CD4-positive, alpha-beta T cell treated with Interleukin-2 at 100 ng/mL for 4 hours (primary cell): ENCODE measurements at places on chromosomes 16 and 17.

DNA sequence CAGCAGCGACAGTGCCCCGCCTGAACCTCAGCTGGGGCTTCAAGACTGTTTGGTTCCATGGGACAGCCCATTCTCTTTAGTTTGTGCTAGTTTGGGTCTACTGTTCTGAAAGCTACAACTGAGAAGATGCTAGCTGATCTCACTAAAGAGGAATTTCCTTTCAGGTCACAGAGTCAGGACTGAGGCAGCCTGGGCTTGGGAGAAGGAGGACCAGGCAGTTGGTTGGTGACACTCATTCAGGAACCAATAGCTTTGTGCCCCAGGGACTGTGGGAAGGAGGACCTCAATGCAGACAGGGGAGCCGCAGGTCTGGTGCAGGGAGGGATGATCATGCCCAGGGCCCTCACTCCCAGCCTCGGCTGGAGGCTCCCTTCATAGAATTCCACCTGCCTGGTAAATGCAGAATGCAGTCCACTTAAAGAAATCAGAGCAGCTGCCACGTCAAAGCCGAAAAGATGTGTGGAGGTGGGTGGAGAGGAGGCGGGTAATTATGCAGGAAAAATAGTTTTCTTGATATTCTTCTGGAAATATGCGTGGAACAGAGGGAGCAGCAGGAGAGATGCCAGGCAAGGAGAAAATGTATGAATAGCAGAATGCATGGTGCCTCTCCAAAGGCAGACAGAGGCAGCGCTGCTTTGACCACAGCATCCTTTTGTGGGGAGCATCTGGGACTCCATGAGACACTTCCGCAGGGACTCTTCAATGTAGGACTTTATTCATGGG is 32.6 kb upstream of the ZFP90 start:
- DNase-seq, result no peak

- no peak for DNase-seq
Measured at GRCh38 chr17:36931096-36931696, 6.1 kb upstream of the LHX1 start.

GRCh38 chr16:81798311-81799137 is 19.4 kb downstream of the PLCG2 start:
- DNase-seq, result no peak

DNA sequence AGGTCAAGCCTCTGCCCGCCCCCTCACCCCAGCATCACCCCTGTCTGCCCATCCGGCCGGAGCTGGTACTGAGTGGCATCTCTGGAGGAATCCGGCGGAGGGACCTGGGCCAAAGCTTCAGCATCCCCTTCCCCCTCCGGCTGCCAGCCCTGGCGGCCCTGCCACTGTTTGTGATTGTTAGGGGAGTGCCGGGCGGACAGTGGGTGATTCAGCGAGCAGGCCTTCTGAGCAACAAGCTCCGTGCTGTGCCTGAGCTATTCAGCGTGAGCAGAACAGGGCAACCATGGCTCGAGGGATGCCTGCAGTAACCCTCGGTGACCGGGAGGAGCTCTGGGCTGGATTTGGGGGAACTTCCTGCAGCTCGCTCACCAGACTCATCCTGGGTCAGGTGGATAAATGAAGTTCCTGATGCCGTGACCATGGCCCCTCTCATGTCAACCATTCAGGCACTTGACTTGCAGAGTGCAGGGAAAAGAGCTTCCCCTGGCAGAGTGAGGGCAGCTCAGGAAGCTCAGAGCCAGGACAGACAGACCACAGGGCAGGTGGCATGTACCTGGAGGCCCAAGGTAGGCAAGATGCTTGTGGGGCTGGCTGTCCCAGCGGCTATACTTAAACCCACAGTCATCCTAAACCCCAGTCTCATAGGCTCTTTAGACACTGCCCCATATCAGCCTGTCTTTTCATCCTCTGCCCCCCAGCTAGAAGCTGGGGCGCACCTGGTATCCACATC is 24.3 kb upstream of the MLKL start:
- no peak for DNase-seq

DNA sequence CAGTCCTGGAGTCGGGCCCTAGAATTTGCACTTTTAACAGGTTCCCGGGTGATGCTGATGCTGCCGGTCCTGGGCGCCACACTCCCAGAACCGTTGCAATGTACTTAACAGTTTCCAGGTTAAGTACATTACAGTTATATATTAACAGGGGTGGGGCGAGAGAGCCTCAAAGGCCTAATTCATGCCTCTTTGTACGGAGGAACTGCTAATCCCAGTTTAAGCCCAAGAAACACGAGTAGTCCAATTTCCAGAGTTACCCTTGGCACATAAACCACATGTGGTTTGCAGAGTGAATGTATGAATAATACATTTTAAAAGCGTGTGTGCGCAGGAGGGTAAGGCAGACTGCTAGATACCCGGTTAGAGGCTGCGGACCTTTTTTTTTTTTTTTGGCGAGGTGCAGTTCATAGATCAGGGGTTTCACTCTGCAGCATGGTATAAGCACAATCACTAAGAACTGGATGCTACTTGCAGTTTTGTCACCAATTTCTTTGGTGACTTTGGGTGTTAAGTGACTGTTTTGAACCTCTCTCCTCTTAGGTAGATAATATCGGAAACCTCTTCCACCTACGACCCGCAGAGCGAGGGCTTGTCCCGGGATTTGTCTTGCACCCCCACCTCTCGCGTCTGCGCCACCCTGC is 713 bp downstream of the COX11 start:
- DNase-seq, result peak; percentile 48

- DNase-seq, result no peak
Measured at GRCh38 chr16:50311891-50312501, 45.6 kb downstream of the ADCY7 start.

DNA sequence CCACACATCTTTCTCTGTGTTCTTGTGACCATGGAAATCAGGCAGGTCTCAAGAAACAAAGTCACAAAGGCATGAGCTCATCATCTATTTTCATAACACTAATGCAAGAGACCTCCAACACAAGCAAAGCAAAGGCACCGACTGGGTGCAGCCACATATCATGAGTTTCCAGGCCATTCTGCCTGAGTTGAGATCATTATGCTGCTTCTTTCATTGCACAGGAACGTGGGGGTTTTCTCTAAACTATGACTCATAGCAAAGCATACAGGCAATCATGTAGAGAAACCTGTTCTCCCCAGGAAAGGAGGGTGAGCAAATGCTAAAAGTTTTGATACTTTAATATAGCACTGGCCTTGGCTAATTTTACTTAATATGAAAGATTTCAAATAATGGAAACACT is 60.7 kb downstream of the GRIN2A start:
- DNase-seq, result no peak

- no peak for DNase-seq
Measured at GRCh38 chr17:48715496-48716399, 6.6 kb downstream of the PRAC1 start.

GRCh38 chr16:89553733-89554132 is 6.7 kb upstream of the RPL13 start:
- no peak for DNase-seq

GRCh38 chr17:40247926-40248495 is 28.9 kb downstream of the WIPF2 start:
- no peak for DNase-seq

DNA sequence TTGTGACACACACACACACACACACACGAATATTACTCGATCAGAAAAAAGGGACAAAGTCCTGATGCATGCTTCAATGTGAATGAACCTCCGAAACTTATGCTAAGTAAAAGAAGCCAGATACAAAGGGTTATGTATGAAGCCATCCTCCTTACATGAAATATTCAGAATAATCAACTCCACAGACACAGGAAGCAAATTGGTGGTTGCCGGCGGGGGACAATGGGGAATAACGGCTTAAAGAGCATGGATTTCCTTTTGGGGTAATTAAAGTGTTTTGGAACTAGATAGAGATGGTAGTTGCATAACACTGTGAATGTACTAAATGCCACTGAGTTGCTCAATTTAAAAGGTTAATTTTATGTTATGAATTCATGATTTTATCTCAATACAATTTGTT is 8.1 kb upstream of the CACNG5 start:
- no peak for DNase-seq

GRCh38 chr17:68777243-68777855 is 176.2 kb upstream of the FAM20A start:
- DNase-seq, result peak; percentile 27

DNA sequence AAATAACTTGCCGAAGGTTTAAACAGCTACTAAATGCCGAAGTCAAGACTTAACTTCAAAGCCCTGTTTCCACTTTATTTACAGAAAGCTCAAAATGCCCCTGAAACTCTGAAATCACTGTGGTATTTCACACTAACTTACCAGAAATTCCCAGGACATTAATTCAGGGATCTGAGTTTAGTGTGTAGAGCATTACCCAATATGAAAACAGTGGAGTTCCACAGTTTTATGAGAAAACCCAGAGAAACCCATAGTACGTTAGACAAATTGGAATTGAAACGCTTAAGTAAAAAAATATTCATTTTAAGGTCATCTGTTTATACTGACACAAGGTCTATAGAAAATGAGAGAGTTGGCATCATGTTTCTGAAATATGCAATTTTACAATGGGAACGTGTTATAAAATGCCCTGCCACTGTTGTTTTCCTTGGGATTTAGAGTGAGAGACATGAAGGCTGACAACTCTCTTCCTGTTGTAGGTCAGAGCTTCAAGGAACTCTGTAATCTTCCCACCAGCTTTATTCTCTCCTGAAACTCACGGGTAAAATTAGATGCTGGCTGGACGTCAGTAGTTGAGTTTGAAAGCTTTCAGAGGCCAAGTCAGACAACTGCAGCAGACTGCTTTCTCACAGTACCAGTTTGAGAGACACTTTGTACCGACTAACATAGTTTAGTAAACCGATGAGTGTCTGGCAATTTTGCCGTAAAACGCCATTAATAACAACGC is 139.4 kb upstream of the TBX2 start:
- no peak for DNase-seq

DNA sequence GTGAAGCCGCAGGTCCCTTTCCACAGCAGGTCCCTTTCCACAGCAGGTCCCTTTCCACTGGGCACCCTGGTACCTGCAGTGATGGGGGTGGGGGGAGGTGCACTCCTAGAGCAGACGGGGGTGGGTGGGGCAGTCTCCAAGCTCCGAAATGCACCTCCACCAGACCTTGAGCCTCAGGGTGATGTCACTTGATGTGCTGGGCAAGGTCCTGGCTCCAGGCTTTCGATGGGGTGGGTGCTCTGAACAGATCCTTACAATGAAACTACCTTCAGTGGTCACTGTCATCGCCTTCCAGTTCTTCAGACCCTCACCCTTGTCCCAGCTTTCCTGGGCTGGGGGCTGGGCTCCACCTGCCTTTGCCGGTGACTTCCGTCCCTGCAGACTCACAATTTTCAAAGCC is 1.5 kb upstream of the METRNL start:
- no peak for DNase-seq

GRCh38 chr17:36675250-36675649 is 73.9 kb downstream of the MRM1 start:
- peak; percentile 10 for DNase-seq

DNA sequence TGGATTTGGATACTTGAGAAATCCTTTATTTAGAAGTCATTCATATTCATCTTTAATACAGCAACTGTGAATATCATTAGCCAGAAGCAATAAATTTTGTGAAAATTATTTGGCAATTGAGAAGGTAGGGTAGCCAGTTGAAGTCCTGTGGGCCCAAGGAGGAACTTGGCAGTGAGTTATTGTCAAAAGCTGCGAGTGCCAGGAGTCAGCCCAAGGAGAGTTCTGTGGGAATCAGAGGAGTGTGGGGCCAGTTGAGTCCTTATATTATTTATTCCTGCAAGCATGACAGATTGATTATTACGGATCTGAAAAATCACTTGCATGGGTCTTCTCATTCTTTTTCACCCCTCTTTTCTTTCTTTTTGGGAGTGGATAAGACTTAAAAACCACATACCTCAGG is 38.3 kb downstream of the PRKCA start:
- no peak for DNase-seq

- no peak for DNase-seq
Measured at GRCh38 chr16:70746708-70747424, 54.1 kb downstream of the VAC14 start.

GRCh38 chr16:57147381-57148221 is 38.2 kb downstream of the PSME3IP1 start:
- DNase-seq, result no peak

DNA sequence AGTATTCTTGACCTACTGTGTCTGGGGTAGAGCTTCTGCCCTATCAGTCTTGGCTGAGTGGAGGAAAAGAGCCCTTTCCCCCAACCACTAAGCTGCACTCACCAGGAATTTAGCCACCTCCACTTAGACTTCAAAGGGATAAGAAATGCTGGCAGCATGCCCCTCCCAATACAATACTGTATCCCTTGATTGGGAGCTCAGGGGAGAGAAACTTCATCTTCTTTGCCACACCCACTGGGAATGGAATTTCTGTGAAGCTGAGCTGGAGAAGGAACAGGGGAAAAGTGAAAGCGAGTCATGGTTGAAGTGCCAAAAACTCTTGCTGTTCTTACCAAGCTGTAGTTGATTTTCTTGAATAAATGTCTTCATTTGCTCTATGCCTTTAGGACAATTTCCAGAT is 68.8 kb downstream of the CEP112 start:
- DNase-seq, result no peak

- DNase-seq, result no peak
Measured at GRCh38 chr16:73058616-73059409, 10.9 kb upstream of the ZFHX3 start.

- DNase-seq, result no peak
Measured at GRCh38 chr17:80501741-80502577, 25.6 kb upstream of the NPTX1 start.

GRCh38 chr16:89519881-89520280 is 11.7 kb downstream of the SPG7 start:
- DNase-seq, result no peak

GRCh38 chr16:73289232-73289631 is 241.3 kb upstream of the ZFHX3 start:
- DNase-seq, result no peak

DNA sequence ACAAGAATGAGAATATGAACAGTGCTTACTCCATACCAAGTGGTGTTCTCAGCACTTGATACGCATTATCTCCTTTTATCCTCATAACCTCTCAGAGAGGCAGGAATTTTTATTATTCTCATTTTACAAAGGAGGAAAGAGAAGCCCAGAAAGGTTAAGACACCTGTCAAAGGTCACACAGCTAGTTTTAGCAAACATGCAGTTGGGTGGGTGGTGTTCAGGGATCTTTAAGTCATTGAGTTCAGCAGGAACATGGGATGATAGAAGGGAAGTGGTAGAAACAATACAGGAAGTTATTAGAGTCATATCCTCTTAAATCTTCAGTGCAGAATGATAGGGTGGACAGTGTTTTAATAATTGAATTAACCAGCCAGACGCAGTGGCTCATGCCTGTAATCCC is 95.4 kb downstream of the IRX3 start:
- DNase-seq, result no peak

GRCh38 chr17:35293151-35293847 is 50.4 kb downstream of the SLFN5 start:
- DNase-seq, result no peak

GRCh38 chr17:2580151-2580550 is 13.3 kb upstream of the PAFAH1B1 start:
- DNase-seq, result no peak

GRCh38 chr17:59152925-59153324 is 2.1 kb downstream of the SKA2 start:
- DNase-seq, result no peak

GRCh38 chr17:32656886-32657285 is 170.1 kb downstream of the CDK5R1 start:
- DNase-seq, result no peak

- DNase-seq, result no peak
Measured at GRCh38 chr16:58940609-58941008, 206.5 kb upstream of the GOT2 start.

GRCh38 chr17:34161690-34162089 is 93.4 kb upstream of the CCL2 start:
- DNase-seq, result no peak

- no peak for DNase-seq
Measured at GRCh38 chr17:42431758-42432161, 8.7 kb upstream of the CAVIN1 start.

GRCh38 chr16:53085369-53085843 is 30.6 kb downstream of the CHD9 start:
- DNase-seq, result no peak
